ENCODE measurements at places on chromosomes 3 and 15.
A peak's percentile ranks its signal among the peaks of the same experiment; 100 is the strongest.

- no peak overlapping the region for H3K27ac ChIP-seq
- H3K27me3 ChIP-seq: peaks cover 3% of the 10 kb centered on the region
- no peak overlapping the region for H3K4me3 ChIP-seq
- H3K36me3 ChIP-seq: no peaks in the 10 kb centered on the region
- no peak for DNase-seq
These were observed 497.4 kb upstream of the RASGRP1 start for GRCh38 chr15:39061952-39062464.

DNA sequence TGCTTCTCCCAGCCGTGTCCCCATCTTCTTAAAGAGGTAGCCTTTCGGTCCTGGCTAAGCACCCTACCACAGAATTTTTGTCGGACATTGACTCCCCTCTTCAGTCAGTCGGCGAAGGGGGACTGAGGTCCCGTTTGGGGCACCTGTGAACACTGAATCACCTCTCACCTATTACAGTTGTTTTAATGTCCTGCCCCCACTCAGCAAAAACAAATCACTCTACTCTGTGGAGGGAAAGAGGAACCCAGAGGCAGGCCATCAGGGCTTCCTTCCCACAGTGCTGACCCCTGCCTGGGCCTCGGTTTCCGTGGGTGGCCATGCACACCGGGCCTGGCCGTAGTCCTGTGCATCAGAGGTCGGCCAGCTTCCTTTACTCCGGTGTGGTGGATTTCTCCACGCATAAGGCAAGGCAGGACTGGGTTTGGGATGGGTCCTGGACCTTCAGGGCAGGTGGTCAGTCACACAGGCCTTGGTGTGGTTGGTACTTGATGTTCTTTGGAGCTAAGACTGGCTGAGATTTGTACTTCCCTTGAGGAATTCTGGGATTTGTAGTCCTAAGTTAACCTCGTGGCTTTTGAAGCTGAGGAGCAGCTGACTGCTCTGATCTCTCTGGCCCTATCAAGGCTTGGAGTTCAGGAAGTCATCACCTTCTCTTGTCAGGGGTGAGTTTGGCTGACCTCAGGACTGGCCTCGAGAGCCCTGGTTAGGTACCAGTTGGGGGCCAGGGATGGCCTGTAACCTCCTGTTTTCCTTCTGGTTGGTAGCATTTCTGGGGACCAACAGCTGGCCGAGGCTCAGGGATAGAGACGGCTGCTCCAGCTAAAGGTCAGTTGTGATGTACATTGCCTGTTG lies 627 bp upstream of the FAM131A start:
- H3K4me1 ChIP-seq: peaks cover 42% of the 10 kb centered on the region
- DNase-seq: no peak
- H3K27ac ChIP-seq: peak overlapping the region; percentile 92
- peak overlapping the region; percentile 93 for H3K4me3 ChIP-seq

GRCh38 chr3:115085197-115085865 lies 61.8 kb downstream of the ZBTB20 start:
- no peak for DNase-seq
- H3K4me3 ChIP-seq: no peak overlapping the region
- H3K27ac ChIP-seq: peak overlapping the region; percentile 22
- H3K4me1 ChIP-seq: peaks cover 42% of the 10 kb centered on the region
- no peaks in the 10 kb centered on the region for H3K27me3 ChIP-seq
- peaks cover 12% of the 10 kb centered on the region for H3K36me3 ChIP-seq

DNA sequence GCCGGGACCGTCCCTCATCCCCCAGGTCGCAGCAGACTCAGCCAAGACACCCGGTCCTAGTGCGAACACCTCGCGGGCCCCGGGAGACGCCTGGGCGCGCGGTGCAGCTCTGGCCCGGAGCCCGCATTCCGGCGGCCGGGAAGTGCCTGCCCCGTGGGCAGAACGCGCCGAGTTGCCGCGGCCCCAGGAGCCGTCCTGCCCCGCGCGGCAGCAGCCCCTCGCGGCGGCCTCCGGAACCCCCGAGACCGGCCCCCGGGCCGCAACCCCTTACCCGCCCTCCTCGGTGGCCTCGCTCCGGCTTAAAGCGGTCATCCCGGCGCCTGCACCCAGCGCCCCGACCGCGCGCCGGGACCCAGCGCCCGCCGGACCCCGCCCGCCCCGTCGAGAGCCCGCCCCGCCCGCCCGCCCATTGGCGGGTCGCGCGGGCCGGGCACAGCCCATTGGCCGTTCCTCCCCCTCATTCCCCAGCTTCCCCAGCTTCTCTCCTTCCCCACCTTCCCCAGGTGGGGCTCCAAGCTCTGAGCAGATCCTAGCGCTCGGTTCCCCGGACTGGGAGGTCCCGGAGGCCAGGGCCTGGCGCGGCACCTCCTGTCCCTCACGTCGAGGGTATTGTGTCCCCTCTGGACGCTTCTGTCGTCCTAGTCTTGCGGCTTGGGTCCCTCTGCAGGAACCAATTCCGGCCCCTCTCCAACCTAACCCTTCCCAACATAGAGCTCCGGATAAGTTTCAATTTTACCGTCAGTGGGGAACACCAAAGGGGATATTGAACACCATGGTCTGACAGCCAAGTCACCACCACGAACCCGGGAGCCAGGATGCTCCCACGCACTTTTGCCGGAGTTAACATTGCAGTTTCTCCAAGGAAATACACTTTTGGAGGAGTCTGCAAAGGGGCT lies at the start of gene GRAMD2A:
Gene GRAMD2A, minus strand, starts transcription at position 328 of the 896 bp plus-strand sequence.
- H3K4me1 ChIP-seq: peaks cover 15% of the 10 kb centered on the region
- peaks cover 47% of the 10 kb centered on the region for H3K36me3 ChIP-seq
- H3K27ac ChIP-seq: peak within 1 kb of the TSS; percentile 63
- H3K27me3 ChIP-seq: peaks cover 37% of the 10 kb centered on the region
- peak within 1 kb of the TSS; percentile 66 for H3K4me3 ChIP-seq

DNA sequence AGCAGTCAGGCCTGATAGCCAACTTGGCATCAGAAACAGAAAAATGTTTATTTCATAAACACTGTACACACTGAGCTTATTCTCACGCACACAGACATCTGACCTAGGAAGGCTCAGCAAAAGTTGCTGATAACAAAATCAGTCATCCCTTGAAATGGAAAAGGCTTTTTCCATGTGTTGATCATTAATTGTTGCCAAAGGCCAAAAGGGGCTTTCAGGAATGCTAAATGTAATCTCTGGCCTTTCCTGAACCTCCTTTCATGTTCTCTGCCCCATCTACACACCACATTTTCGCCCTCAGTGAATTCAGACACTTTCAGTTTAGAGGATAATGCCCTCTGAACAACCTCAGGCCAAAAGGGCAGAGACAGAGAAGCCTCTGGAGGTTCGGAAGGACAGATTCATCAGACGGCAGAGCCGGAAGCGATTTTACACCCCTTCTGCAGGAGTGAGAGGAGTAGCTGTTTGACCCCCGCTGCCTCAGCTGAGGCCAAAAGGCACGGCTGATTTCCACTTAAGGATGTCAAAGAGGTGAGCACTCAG lies 14.5 kb downstream of the RTP4 start:
- H3K36me3 ChIP-seq: peaks cover 8% of the 10 kb centered on the region
- DNase-seq: no peak
- H3K27ac ChIP-seq: no peak overlapping the region
- H3K4me1 ChIP-seq: peaks cover 2% of the 10 kb centered on the region

GRCh38 chr3:23590424-23591273 lies 215.1 kb upstream of the UBE2E1 start:
- H3K27me3 ChIP-seq: no peaks in the 10 kb centered on the region
- H3K4me3 ChIP-seq: no peak overlapping the region
- H3K4me1 ChIP-seq: no peaks in the 10 kb centered on the region

GRCh38 chr3:102192575-102192974 lies 242.2 kb upstream of the ZPLD1 start:
- H3K27ac ChIP-seq: no peak overlapping the region
- H3K4me1 ChIP-seq: peaks cover 9% of the 10 kb centered on the region
- DNase-seq: no peak
- H3K4me3 ChIP-seq: no peak overlapping the region

GRCh38 chr3:29922992-29923746 lies 642.3 kb downstream of the RBMS3 start:
- no peak for DNase-seq
- peaks cover 6% of the 10 kb centered on the region for H3K27me3 ChIP-seq
- no peak overlapping the region for H3K4me3 ChIP-seq

DNA sequence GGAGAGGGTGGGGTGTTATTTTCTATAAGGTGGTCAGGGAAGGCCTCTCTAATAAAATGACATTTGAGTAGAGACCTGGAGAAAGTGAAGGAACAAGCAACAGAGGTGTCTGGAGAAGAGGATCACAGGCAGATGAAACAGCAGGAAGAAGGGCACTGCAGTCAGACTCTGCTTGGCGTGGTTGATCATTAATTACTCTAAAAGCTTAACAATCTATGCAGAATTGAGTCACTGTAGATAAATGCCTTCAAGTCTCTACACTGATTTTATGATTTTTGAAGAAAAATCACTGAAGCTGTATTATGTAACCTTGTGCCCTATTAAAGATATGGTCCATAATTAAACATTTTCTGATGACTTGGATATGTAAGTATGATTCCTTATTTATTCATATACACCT lies 114.2 kb downstream of the TNIK start:
- DNase-seq: no peak
- peaks cover 22% of the 10 kb centered on the region for H3K36me3 ChIP-seq
- H3K27me3 ChIP-seq: no peaks in the 10 kb centered on the region
- H3K4me3 ChIP-seq: no peak overlapping the region
- H3K27ac ChIP-seq: no peak overlapping the region

DNA sequence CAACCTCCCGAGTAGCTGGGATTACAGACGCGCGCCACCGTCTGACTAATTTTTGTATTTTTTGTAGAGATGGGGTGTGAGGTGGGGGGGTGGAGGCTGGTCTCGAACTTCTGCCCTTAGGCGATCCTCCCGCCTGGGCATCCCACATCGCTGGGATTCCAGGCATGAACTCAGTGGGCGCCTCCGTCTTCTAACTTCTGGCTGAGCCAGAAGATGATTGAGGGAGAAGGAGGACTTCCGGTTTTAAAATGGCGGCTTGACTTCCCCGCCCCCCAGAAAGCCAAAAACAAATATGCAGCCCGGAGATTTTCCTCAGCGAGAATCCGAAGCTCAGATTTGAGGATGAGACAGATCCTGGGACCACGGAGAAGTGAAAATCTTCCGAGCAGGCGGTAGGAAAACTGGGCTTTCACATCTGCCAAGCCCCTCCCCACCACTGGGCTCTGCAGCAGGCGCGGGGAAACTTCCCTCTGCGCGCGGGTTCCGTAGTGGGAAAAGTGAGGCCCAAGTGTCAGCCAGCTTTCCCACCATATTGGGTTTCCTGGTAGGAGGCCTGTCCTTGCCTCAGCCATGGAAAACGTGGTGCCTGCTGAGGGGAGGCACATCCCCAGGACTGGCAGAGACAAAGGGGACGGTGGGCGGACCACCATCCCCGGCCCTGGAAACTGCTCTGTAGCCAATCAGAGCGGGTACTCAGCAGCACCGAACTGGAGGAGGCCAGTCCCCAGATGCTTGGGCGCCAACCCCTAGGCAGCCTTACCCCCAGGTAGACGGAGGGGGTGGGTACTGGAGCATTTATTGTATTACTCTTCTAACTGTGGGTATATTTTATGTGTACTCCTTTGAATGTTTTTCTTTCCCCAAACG lies 17.3 kb downstream of the CHST14 start:
- H3K4me3 ChIP-seq: no peak overlapping the region
- H3K36me3 ChIP-seq: no peaks in the 10 kb centered on the region
- H3K27me3 ChIP-seq: no peaks in the 10 kb centered on the region
- no peak overlapping the region for H3K27ac ChIP-seq

GRCh38 chr3:94252316-94252715 lies 189.5 kb downstream of the NSUN3 start:
- H3K36me3 ChIP-seq: no peaks in the 10 kb centered on the region
- H3K4me3 ChIP-seq: no peak overlapping the region
- no peak for DNase-seq
- H3K4me1 ChIP-seq: no peaks in the 10 kb centered on the region
- peaks cover 14% of the 10 kb centered on the region for H3K27me3 ChIP-seq

DNA sequence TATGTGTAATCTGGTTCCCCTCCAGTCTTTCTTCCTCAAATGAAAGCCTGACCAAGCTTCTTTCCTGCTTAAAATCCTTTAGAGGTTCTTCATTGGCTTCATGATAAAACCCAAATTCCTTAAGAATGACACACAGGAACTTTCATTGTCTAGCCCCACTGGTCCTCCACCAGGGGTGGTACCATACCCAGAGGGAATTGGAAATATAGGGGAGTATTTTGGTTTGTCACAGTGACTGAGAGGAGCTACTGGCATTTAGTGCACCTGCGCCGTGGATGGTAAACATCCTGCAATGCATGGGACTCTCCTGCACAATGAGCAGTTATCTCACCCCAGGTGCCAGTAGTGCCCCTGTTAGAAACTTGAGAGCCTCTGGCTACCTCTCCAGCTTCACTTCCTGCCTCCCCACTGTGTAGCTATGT lies 10.8 kb downstream of the ZWILCH start:
- no peak overlapping the region for H3K27ac ChIP-seq
- no peak overlapping the region for H3K4me3 ChIP-seq
- no peaks in the 10 kb centered on the region for H3K36me3 ChIP-seq
- no peaks in the 10 kb centered on the region for H3K27me3 ChIP-seq

- H3K36me3 ChIP-seq: peaks cover 3% of the 10 kb centered on the region
- H3K4me3 ChIP-seq: no peak overlapping the region
- H3K27me3 ChIP-seq: no peaks in the 10 kb centered on the region
- DNase-seq: no peak
These were observed 2.8 kb upstream of the SKIL start for GRCh38 chr3:170354760-170355159.

DNA sequence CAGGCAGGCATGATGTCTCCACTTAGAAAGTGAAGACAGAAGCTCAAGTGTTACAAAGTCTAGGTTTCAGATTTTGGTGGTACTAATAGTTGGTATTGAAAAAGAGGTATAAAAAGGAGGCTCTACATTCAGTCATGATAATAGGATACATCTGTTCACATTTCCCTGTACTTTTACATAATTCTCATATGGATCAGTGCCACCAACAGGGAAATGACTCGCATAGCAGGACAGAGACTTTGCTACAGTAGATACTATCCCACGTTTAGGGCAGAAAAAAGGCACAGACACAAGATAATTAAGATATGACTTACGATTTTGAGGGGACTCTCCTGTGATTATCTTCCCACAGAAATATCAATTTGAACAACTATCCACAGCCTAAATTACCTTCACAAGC lies 1062.9 kb upstream of the EPHA6 start:
- no peaks in the 10 kb centered on the region for H3K27me3 ChIP-seq
- no peak overlapping the region for H3K4me3 ChIP-seq
- no peaks in the 10 kb centered on the region for H3K4me1 ChIP-seq
- H3K27ac ChIP-seq: no peak overlapping the region
- H3K36me3 ChIP-seq: no peaks in the 10 kb centered on the region

GRCh38 chr3:42106646-42107045 lies 15.5 kb downstream of the TRAK1 start:
- H3K4me3 ChIP-seq: no peak overlapping the region
- DNase-seq: no peak
- peaks cover 3% of the 10 kb centered on the region for H3K4me1 ChIP-seq
- no peak overlapping the region for H3K27ac ChIP-seq
- no peaks in the 10 kb centered on the region for H3K27me3 ChIP-seq
- no peaks in the 10 kb centered on the region for H3K36me3 ChIP-seq

DNA sequence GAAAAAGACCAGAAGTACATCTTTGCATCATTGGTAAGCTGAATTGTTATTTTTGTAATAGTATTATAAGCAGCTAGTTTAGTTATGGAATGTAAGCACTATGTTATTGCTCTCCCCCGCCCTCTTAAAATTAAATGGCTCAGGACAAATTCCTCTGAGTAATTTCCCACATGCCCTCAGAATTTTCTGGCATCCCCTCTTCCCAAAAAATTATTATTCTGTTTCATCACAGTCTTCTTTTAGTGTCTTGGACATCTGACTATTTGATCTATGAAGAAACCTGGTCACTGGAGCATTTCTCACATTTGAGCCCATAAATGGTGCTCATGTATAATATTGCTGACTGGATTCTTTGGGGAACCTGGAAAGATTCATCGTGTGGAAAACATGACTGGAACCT lies 68.3 kb downstream of the KLHL25 start:
- H3K27me3 ChIP-seq: no peaks in the 10 kb centered on the region
- peaks cover 99% of the 10 kb centered on the region for H3K36me3 ChIP-seq
- no peak for DNase-seq
- H3K27ac ChIP-seq: no peak overlapping the region
